Sigmoid colon (tissue), 7 donors: ENCODE measurements at places on chromosomes 3 and 15. TPM values are rescaled to one million over a fixed set of nuclear protein-coding genes. Genes with fewer than 3 reads are reported as not detected.

Gene VPS13C
- total RNA-seq = 112 TPM

DNA sequence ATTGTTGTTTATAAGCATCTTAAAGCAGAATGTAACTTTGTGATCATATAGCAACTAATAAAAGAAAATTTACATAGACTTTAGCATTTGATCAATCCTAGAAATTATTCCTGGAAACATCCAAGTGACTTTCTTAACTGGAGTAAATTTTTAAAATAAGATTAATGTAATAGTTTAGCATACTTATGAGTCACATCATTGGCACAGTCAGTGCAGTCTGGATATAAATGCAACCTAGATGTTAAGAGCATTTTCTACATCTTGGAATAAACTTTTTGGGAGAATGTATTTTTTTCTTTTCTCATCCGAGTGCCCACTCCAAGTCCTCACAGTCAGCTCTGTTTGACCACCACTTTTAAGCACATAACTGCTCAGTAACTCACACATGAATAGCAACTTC lies 324.6 kb upstream of the PLSCR5 start:
- DNase-seq = no peak

DNA sequence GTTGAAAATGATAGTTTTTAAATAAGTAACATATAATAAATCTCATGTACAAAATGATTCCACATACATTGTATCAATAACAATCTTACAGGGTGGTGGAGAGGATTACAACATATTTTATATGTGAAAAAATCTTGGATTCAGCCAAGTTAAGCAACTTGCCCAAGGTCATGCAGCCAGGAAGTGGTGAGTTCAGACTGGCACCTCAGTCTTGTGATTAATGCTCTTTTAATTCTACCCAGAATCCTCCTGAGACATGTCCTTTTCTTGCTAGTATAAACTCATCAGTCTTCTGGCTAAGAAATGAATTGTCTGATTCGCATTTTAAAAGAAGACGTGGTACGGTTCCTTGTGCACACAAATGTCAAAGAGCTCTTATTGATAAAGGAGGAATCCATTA lies 4.5 kb upstream of the MYRIP start:
- DNase-seq = no peak

DNA sequence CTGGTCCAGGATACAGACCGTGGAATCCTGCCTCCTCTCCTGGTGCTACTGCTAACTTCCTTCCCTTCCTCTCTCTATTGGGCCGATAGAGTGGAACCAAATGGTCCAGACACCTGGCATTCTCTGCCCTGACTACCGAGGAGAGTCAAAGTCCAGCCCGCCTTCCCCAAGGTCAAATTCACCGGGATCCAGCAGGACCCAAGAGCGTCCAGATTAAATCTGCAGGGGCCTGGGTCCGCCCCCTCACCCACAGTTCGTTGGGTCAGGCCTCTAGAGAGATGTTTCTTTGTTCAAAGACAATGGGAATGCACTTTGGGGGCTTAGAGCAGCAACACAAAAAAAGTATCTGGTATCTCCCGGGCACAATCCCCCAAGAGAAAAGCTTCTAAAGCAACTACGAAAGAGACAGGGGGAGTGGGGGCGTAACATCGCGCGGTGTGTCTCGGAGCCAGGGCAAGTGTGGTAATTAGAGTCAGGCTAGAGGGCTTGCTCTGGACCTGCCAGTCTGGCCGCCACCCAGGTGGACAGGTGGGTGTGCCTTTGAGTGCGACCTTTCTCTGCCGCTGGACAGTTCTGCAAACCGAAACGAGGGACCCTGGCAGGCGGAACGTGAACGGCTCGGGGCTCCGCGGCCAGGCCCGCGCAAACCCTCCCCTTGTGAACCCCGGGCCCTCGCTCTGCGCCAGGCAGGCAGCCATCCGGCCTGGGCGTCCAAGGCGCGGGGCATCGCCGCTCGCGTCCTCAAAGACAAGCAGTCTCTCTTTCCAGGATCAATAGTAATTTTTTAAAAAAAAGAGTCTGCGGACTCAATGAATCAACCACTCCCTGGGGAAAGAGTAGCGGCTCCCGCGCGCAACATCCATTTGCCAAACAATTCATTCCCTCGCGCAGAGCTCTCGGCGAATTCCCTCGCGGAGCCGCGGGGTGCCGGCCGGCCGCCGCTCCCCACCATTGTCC lies 806 bp downstream of the KLHL25 start:
- DNase-seq = no peak

Gene MGLL
- 24.7 TPM for total RNA-seq

Gene CTXN2
- total RNA-seq = not detected

DNA sequence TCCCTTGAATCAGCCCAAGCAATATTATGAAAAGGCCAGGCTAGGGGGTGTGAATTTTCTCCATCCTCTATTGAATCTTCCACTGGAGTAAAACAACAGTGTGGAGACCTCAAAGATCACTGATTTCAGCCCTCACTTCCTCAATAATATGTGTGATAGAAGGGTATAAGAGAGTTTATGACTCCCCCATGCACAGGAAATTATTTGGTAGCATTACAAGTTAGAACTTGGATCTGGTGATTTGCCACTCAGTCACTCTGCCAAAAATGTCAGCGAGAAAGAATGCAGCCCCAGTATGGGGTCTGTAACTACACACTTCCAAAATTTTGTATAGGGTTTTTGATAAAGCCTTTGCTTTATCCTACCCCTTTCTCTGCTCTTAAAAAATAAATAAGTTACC lies 81.0 kb upstream of the KCNMB2 start:
- DNase-seq = no peak

Gene CGNL1
- 2.9 TPM for total RNA-seq
